Epithelial cell of esophagus (primary cell): ENCODE measurements at places on chromosomes 2 and 18.

GRCh38 chr2:10324095-10324832 lies 21.6 kb downstream of the HPCAL1 start:
- DNase-seq, result no peak

GRCh38 chr2:44051593-44052347 lies 56.0 kb upstream of the LRPPRC start:
- DNase-seq, result no peak

- no peak for DNase-seq
These were observed 76.0 kb downstream of the CD8B2 start for GRCh38 chr2:106563195-106563594.

- no peak for DNase-seq
These were observed 286.0 kb downstream of the LPIN1 start for GRCh38 chr2:12032398-12032797.
